Epithelial cell of proximal tubule (primary cell): ENCODE measurements at places on chromosomes 4 and X. TPM values are rescaled to one million over a fixed set of nuclear protein-coding genes. Genes with fewer than 3 reads are reported as not detected.

DNA sequence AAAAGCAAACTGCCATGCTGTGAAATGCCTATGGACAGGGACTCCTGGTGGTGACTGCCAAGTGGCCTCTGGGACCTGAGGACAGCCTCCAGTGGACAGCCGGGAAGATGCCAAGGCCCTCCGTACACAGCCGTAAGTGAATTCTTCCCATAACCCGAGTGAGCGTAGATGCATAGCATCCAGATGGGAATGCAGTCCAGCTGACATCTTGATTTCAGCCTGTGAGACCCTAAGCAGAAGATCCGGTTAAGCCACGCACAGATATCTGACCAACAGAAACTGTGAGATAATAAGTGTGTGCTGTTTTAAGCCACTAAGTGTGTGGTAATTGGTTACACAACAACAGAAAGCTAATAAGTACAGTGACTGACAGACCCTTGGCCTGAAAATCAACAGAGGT is 55.9 kb downstream of the TMEM156 start:
- DNase-seq = no peak

- DNase-seq = no peak
These were observed 182.7 kb downstream of the KCNIP4 start for GRCh38 chr4:21765810-21766407.

- peak; percentile 47 for DNase-seq
These were observed 7.2 kb downstream of the TBC1D14 start for GRCh38 chr4:6916587-6917460.

GRCh38 chr4:575281-576141 is 584 bp downstream of the TMEM271 start:
- DNase-seq = no peak

DNA sequence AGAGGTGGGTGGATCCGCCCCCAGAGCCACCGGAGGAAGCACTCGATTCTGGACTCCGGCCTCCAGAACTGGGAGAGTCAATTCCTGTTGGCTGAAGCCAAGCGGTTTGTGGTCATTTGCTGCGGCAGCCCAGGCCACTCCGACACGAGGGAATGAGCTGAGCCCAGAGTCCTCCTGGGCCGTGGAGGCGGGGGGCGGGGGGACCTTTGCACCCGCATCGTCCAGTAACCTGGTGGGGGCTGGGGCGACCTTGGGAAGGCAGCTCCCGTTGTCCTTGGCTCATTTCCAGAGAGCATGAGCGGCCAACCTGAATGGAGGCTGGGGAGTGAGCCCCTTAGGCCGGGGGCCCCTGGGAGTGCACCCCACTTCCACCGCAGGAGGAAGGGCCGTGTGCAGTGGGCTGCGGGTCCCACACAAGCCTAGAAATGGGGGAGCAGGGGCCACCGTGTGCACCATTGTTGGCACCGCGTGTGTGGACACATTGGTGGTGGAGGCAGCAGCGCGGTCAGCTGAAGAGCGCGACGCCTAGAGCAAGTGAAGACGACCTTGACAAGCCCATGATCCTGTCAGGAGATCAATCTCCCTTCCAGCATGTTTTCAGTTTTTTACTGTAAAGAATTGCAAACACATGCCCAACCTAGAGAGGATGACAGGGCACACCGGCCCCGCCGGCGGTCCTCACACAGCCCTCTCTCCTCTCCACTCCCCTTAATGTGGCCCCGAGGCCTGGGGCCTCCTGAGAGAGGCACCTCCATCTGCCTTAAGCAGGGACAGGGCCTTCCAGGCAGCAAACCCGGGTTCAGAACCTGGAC is 19.9 kb upstream of the DUSP9 start:
- no peak for DNase-seq

DNA sequence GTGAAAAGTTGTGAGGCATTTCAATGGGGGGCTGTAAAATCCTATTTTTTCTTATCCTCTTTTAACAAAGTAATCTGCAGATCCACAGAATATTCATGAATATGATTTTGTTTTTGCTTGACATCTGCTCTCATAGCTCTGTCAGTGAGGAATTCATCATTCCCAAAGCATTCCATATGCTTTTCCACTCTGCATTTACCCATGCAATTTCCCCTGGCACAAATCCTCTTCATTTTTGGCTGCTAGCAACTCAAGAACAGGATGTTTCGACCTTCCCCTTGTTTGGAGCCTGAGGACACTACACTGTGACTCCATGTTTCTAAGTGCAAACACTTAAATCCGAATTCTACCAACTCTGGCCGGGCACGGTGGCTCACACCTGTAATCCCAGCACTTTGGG is 48.5 kb downstream of the KLHL15 start:
- no peak for DNase-seq

DNA sequence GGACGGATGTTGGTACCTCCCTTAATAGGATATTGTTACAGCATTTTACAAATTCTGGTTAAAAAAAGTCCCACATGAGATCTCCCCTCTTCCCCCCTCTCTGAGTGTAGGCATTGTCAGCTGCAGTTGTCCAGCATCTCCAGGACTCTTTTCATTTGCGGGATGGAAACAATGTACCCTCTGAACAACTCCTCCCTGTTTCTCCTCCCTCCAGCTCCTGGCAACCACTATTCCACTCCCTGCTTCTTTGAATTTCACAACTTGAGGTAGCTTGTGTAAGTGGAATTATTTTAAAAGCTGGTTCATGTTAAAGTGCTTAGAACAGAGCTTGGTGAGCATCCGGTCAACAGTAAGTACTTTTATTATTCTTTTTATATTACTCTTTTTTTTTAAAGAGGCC is 69.8 kb downstream of the TBL1X start:
- DNase-seq = no peak

DNA sequence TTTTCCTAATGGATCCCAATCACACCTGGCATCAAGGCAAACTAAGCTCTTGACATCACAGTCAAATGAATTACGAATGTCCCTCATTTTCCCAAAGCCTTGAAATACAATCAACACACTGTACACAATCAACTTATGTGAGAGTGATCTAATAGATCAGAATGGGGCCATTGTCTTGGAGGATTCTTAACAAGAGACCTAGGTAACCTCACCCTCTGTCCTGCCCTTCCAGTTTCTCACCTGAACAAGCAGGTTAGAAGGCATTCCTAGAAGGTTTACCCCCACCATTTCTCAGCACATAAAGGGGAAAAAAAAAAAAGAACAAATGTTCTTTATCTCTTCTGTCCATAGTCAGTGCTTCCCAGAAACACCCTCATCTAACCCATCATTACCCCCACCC is 6.3 kb downstream of the SLC39A8 start:
- no peak for DNase-seq

- no peak for DNase-seq
These were observed 193.0 kb upstream of the LCORL start for GRCh38 chr4:18214411-18215055.

DNA sequence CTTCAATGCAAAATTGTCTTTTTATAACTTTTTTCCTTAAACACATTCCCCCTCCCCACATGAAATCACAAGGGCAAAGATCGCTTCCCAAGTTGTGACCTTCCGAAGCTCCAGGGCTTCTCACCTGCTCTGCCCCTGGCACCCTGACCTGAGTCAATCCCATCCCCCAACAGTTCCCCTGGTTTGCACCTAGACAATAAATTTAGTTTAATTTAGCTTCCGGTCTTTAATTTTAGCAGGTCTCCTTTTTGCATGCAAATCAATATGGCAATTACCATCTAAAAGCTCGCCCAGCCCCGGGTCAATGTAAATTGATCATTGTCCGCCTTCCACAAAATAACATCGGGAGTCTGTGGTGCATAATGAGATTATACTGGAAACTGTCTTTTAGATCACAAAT is 6.8 kb downstream of the BCOR start:
- DNase-seq = no peak

Gene RNF212
- 3.5 and 8.1 TPM in 2 replicates for total RNA-seq

Gene GAK
- 105 and 123 TPM in 2 replicates for total RNA-seq
